ENCODE measurements at places on chromosomes 4 and X.

DNA sequence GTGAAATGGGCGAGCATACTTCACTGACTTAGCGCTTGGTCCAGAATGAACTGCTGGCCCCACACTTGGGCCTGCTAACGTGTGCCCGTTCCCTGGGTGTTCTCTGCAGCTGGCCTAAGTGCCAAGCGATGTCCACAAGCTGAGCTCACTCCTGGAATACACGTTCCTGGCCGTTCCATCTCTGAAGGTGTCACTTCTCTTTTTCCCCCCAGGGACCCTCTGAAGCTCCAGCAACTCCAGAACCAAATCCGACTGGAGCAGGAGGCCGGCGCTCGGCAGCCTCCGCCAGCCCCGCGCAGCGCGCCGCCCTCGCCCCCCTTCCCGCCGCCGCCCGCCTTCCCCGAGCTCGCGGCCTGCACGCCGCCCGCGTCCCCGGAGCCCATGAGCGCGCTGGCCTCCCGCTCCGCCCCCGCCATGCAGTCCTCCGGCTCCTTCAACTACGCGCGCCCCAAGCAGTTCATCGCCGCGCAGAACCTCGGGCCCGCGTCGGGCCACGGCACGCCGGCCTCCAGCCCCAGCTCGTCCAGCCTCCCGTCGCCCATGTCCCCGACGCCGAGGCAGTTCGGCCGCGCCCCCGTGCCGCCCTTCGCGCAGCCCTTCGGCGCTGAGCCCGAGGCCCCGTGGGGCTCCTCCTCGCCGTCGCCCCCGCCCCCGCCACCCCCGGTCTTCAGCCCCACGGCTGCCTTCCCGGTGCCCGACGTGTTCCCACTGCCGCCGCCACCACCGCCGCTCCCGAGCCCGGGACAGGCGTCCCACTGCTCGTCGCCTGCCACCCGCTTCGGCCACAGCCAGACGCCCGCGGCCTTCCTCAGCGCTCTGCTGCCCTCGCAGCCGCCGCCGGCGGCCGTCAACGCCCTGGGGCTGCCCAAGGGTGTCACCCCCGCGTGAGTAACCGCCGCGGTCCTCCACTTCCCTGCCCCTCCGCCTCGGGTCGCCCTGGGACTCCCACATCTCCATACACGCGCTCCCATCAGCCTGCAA is 132.3 kb downstream of the CBR4 start:
- DNase-seq, result peak; percentile 7

GRCh38 chr4:33187035-33187434 is 2466.9 kb downstream of the PCDH7 start:
- DNase-seq, result no peak

GRCh38 chrX:128807367-128807766 is 715.9 kb downstream of the SMARCA1 start:
- DNase-seq, result no peak

DNA sequence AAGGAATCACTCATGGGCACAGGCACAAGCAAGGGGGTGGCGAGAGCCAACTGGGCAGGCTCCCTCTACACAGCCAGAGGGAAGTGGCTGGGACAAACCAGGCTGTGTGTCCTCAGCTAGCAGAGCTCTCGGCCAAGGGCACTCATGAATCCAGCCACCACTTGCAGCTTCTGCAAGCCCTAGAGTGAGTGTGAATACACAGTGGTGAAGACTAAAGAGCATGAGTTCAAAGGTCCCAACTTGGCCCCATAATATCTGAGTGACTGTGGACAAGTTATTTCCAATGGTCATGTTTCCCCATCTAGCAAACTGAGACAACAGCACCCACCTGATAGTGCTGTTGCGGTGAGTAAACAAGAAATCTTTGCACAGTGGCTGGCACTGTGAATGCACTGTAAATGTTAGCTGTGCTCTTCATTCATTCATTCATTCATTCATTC is 51.7 kb downstream of the ADGRG2 start:
- no peak for DNase-seq

- no peak for DNase-seq
Observed at GRCh38 chrX:142299406-142299805, 94.3 kb upstream of the MAGEC2 start.

DNA sequence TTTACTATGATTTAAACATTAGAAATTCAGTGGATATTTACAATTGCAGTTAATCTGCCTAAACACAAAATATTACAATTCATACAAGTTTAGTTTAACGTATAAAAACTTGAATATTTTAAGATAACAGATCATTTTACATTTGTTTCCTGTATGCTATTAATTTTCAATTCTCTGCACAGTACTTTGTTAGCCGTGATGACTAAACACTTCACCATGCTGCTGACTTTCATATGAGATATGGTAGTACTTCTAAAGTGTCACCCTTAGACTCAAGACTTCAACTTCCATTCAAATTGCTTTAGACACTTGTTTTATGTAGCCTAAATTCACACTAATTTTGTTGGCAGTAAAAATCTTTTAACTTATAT is 1646.4 kb upstream of the ADGRL3 start:
- DNase-seq, result no peak

DNA sequence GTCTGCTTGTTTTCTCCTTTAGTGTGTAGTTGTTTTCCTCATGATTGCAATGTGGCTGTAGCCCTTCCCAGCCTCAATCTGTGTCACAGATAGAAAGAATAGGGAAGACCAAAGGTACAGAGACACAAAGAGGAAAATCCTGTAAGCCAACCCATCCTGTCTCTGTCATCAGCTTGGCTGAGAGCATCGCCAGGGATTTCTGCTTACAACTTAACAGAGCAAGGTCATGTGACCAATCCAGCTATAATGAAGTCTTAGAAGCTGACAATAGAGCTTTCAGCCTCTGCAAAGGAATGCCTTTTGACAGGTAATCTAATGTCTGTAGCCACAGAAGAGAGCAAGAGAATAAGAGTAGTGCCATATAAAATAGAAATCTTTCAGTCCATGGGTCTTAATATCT is 1598.0 kb upstream of the AGA start:
- DNase-seq, result no peak

GRCh38 chr4:68948044-68948743 is 3.4 kb downstream of the UGT2A3 start:
- no peak for DNase-seq

- DNase-seq, result peak; percentile 77
Observed at GRCh38 chr4:124275-125081, at the start of gene ZNF718. Gene ZNF718 (plus strand): TSS chr4:124501. CDS start chr4:124671, 170 bp downstream.

DNA sequence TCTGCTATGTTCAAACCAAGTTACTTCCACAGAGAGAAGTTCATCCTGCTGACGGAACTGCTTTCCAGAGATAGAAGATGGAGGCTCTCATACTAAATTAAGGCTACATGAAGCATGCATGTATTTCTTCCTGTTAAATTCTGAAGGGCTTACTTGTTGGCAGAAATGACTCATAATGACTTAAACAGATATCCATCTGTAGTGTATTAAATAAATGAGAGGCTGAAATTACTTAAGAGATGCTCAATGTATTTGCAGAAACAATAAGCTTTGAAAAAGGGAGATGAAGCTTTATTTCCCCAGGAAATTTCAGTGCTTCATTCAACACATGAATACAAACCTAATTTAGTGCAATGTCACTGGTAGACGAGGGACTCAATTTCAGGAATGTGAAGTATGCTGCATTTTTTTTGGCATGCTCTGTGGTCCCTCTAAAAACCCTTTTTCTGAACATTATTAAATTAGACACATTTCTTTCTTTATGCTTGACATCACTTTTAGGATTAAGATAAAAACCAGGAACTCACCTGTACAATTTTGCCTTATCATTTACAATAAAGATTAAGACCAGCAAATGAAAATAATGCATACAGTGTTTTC is 759.1 kb upstream of the POU3F4 start:
- DNase-seq, result no peak

GRCh38 chr4:184388106-184388505 is 86.2 kb downstream of the IRF2 start:
- DNase-seq, result no peak

DNA sequence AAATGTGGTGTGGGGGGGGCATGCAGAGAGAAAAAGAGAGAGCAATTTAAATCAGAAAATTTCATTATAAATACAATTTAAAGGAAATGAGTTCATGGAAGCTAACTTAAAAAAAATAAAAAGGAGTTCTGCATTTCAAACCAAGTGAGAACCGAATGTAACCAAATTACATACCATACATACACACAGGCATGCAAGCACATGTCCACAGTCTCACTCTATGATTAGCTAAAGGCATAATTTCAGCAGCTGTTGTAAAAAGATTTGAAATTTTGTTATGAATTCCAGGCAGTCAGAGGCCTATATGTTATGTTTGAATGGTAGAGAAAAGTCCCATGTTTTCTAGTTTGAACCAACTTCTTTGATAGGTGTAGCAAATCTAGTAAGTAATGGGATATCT is 611.6 kb upstream of the ADGRL3 start:
- no peak for DNase-seq

GRCh38 chrX:107747596-107748161 is 27.9 kb downstream of the TSC22D3 start:
- no peak for DNase-seq

GRCh38 chrX:11103006-11103405 is 8.1 kb upstream of the HCCS start:
- DNase-seq, result no peak

GRCh38 chrX:119758731-119759247 is 401 bp downstream of the SOWAHD start:
- DNase-seq, result no peak

- DNase-seq, result no peak
Observed at GRCh38 chr4:55437356-55437796, 41.6 kb downstream of the TMEM165 start.

- DNase-seq, result no peak
Observed at GRCh38 chr4:80008351-80008750, 64.7 kb downstream of the ANTXR2 start.

DNA sequence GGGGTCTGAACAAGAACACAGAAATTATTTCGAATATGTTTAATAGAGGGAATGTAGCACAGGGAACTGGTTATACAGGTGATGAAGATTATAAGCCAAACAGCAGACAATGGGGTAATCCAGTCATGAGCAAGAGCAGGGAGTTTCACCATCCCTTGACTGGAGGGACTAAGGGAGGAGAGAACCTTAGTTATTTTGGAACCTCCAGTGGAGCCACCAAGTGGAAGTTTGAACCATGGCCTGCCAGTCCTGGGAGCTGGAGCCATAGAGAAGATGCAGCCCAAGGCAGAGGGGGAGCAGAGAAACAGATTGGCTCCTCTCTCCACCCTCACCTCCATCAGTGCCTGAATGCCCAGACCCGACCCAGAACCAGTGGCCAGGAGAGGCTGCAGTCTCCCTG is 264.6 kb upstream of the RASGEF1B start:
- DNase-seq, result no peak

- DNase-seq, result no peak
Observed at GRCh38 chrX:32183066-32183465, 1028.3 kb downstream of the DMD start.

- DNase-seq, result no peak
Observed at GRCh38 chrX:63250253-63250868, 100.8 kb downstream of the SPIN4 start.

DNA sequence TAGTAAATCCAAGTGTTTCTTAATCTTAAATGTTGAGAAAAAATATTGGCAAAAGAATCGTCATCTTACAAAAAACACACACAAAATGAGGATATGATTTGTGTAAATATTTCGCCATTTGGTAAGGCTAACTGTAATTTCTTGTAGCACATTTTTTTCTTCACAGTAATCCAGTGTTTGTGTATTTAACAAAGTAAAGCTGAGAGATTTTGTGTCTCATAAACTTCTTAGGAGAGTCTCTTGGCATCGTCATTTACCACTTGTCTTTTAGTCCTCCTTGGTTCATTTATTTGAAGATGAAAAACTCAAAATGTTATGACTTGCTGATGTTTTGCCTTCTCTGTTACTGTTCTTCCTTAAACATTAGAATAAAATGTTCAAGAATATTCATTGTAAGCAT is 326.7 kb upstream of the PITX2 start:
- DNase-seq, result no peak

- DNase-seq, result no peak
Observed at GRCh38 chr4:164616961-164617360, 137.0 kb upstream of the SMIM31 start.

- DNase-seq, result no peak
Observed at GRCh38 chr4:8409264-8410065, 31.1 kb downstream of the ACOX3 start.

DNA sequence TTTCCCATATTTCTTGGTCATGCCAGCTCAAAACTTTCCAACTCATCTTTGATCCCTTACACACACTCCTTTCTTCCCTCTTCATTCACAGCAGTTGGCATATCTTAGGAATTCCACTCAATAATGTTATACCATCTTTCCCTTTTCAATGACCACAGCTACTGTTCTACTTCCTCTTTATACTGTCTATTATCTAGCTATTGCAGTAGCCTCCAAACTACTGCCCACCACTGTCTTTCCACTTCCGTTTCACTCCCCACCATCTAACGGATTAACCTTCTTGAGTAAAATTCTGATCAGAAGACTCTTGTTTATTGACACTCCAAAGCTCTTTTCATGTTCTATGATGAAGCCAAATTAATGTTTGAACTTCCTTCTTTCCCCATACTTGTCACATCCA is 55.8 kb downstream of the ADAMTS3 start:
- DNase-seq, result peak; percentile 71

DNA sequence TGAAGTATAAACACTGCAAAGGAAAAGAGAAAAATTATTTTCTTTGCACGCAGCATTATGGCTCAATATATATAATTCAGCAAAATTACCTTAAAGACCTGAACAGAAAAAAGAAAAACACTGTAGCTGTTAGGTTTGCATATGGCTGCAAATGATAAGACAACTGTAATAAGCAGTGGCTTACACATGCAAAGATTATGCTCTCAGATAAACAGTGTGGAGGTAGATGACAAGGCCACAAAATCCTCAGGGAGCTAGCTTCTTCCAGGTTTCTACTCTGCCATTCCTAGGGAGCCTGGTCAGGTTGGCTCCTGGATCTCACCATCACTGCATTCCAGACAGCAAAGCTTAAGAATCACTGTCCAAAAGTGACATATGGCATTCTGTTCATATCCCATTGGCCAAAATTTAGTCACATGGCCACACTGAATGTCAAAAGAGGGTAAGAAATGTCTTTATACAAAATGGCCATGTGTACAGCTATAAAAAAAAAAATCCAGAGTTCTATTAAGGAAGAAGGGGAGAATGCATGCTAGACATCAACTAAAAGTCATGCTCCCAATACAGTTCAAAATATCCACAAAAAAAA is 195.2 kb upstream of the SLC7A11 start:
- DNase-seq, result no peak

DNA sequence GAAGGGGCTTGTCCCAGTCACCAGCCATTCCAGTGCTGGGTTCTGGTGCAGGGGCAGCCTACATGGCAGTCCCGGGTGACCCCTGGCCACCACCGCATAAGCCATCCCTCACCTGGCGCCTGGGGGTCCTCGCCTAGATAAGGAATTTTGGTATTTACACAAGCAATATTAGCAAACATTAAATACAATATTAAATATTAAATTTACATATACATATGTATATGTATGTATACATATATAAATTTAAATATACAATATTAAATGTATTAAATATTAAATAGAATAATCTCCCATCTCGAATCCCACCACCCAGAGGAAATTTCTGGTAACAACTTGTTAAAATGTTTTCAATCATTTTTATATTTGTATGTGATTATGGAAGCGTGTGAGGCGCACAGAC is 104.6 kb upstream of the AFAP1 start:
- DNase-seq, result no peak

GRCh38 chrX:70494441-70494840 is 49.8 kb downstream of the DLG3 start:
- no peak for DNase-seq
